CD4-positive, alpha-beta T cell treated with Interleukin-4 for 4 hours (primary cell): ENCODE measurements at places on chromosomes 12 and 14.

DNA sequence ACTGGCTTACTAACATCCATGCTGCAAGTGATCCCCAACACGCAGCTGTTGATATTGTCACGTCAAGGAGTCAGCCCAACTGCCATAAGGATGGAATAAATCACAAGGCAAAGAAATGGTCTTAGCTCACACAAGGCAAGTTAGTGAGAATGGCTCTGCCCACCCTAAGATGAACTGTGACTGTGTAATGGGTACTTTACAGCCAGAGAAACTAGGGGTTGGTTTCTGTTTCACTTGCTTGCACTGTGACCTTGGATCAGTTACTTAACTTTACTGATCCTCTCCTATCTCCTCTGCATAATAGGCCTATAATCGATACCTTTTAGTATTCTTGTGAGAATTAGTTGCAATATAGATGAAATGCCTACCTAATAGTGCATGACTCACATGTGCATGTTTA lies 52.2 kb upstream of the ANO2 start:
- DNase-seq, result no peak

DNA sequence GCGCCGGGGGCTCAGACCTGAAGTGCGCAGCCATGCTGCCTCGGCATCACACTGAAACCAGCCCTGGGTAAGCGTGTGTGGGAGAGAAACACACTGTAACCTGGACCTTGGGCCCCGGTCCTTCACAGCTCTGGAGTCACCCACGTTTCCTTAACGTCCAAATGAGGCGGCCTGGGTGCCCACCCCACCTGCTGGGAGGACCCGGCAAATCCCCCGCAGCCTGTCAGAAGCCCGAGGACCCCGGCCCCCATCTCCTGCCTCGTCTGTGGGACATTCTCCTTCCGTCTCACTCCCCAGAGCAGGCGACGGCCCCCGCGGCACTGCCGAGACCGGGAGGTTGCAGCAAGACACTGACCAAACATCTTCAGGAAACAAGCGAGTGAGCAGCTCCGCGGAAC lies 66.5 kb upstream of the GALNT9 start:
- no peak for DNase-seq

DNA sequence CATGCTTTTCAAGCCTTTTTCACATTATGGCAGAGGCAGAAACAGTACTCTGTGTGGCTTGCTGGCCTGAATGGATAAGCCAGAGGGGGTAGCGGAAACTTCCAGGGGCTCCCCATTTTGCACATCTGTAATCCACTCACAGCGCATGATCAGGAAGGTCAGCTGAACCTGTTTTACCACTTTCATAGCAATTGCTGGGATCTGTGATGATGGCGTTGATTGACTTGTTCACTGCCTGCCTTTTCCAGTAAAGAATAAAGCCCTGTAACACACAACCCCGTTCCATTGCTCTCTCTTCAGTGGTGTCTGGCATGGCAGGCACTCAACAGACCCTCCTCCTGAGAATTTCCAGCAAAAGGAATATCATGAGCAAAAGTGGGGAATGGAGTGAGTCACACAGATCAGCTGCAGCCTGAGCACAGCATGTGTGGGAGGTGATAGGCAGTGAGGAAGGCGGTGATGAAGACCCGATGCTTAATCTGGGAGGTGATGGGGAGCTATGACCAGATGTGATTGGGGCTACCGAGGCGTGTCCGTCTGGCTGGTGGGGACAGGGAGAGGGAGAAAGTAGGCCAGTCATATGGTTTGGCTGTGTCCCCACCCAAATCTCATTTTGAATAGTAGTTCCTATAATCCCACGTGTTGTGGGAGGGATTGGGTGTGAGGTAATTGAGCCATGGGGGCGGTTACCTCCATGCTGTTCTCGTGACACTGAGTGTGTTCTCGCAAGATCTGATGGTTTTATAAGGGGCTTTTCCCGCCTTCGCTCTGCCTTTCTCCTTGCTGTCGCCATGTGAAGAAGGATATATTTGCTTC lies 44.7 kb upstream of the CHST11 start:
- DNase-seq, result no peak

DNA sequence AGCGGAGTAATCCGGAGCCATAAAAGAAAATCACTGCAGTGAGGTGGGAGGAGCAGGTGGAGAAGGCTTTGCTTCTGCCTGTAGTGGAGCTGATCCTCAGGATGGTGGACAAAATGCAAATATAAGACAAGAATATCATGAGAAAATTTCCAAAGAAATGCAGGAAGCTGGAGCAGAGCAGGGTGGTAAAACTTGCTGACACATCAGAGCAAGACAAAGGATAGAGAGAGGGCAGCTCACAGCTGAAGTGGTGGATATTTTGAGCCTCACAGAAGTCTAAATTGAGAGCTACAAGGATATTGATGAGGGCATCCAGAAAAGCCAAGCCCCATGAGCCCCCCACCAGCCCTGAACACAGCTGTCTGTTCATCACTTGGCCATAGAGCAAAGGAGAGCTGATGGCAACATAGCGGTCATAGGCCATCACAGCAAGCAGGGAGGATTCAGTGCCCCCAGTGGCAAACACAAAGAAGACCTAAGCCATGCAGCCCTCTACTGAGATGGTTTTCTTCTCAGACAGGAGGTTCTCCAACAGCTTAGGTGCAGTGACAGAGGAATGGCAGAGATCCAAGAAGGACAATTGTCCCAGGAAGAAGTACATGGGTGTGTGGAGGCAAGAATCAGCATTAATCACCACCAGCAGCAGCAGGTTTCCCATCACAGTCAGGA lies 30.0 kb upstream of the ANP32D start:
- DNase-seq, result no peak

DNA sequence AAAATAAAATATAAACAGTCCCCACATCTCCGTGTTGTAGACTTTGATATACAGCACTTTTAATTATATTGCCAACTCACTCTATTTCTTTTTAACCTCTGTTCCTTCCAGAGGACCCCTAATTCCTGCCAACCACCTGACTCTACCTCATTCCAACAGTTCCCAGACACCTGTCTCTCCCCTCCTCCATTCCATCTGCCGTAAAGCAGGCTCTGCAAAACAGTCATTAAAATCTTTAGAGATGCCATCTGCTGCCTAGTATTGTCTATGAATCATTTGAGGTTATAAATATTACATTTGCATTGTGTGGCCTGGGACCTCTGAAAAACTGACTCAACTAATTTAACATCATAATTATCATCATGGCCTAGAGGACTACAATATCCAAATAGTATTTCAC lies 148.8 kb upstream of the DCN start:
- DNase-seq, result no peak

GRCh38 chr12:124449623-124450375 lies 117.6 kb downstream of the NCOR2 start:
- no peak for DNase-seq

DNA sequence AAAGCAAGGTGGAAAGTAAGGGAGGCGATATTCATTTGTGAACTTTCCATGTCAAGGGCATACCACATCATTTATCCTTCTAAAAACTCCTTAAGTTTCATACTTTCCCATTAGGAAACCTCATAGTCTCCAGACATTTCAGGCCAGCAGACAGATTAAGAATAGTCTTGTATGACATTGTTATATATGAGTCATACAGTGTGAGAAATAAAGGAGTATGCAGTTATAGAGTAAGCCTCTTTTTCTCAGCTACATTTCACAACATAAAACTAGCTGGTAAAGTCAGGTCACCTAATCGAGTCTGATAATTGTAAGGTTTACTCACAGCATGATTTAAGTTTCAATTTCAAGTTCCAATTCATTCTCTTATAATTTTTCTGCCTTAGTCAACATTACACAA lies 164.3 kb downstream of the GRIP1 start:
- DNase-seq, result no peak

- no peak for DNase-seq
Observed at GRCh38 chr14:61581955-61582615, 113.2 kb upstream of the HIF1A start.
